GM23338 (cell line): ENCODE measurements at places on chromosomes 1 and 21. TPM values are rescaled to one million over a fixed set of nuclear protein-coding genes. Genes with fewer than 3 reads are reported as not detected.

HSPB7 gene
- polyA plus RNA-seq: 0.13 and 0.97 TPM in 2 replicates

SAMD13 gene
- polyA plus RNA-seq: 2.1 and 2.5 TPM in 2 replicates

SLFNL1 gene
- 0.19 and 0.29 TPM in 2 replicates for polyA plus RNA-seq

CD84 gene
- not detected in 2 replicates for polyA plus RNA-seq

ANKRD35 gene
- polyA plus RNA-seq: 4.9 and 5.6 TPM in 2 replicates

AMY2B gene
- polyA plus RNA-seq: 0.64 and 2.5 TPM in 2 replicates

LRRC7 gene
- polyA plus RNA-seq: 0.75 and 1.2 TPM in 2 replicates
